ENCODE measurements at places on chromosomes 5 and 9.
A peak's percentile ranks its signal among the peaks of the same experiment; 100 is the strongest.

DNA sequence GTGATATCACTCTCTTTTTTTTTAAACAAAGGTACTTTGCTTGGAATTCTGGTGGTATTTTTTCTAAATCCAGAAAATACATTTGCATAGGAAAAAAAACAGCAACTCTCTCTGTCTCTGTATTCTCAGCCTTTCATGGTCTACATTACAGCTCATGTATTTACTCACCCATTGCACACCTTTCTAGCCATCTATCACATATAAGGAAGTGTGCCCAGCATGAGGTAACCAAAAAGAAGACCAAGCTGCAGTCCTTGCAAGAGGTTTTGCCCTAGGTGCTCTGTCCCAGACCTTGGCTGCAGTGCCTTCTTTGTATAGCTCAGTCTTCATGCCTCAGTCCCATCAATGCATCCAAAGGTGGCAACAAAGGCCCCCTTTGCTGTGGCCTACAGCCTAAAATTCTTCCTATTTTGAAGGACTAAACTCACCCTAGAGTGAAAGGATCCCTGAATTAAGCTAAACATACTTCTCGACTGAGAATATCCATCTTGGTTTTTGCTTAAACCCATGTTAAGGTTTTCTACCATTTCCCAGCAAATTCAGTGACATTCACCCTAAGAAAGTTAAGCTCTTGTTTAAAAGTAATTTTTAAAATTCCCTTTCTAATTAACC lies 446.4 kb downstream of the KIF4B start:
- no peak for DNase-seq

- peak; percentile 59 for DNase-seq
These were observed 4.1 kb downstream of the LRSAM1 start for GRCh38 chr9:127455324-127455992.

- no peak for DNase-seq
These were observed 10.9 kb upstream of the JMY start for GRCh38 chr5:79225026-79225425.

- no peak for DNase-seq
These were observed 128.1 kb upstream of the FAM174A start for GRCh38 chr5:100407053-100407452.

GRCh38 chr5:39331861-39332381 lies 32.4 kb downstream of the C9 start:
- no peak for DNase-seq

DNA sequence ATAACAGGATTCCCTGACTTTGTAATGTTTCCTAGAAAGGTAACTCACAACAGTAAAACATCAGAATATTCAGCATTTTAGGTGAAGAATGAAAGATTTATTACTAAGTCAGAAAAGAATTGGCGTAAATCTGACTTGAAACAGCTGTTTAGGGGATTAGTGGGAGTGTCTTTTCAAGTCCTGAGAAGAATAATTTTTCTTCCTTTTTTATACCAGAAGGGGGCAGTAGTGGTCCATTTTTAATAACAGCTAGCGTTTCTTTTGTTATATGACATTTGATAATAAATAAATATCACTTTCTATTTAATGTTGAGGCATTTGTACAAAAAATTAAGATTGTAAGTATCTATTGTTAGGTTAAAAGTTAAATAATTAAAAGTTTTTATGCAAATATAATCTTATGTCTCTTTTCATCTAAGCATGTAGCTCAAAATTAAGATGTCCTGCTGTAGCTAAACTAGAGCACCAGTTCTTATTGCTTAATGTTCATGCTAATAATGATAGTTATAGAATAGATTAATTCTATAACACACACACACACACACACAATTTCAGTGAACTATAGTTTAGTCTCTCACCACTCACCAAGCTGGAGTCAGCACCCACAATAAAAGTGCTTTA lies 258.7 kb upstream of the ARRDC3 start:
- no peak for DNase-seq

- DNase-seq = no peak
These were observed 38.7 kb upstream of the ANKRD34B start for GRCh38 chr5:80608731-80609130.

DNA sequence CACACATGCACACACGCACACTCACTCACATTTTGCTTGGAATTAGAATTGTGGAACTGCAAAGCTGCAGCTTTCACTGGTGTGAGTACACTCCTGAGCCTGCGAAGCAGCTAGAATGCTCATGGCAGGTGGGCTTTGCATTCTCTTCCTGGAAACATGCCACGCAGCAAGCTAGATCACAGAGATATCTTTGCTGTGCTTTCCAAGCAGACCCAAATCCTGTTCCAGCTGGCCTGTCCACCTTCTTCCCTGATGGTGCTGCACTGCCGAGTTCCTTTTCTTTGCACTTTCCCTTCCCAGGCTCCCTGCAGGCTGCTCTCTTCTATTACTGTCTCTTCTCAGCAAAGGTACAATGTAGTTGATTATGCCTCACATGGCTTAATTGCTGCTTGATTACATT lies 92.7 kb upstream of the CKMT2 start:
- no peak for DNase-seq

- DNase-seq = no peak
These were observed 24.9 kb upstream of the ZSWIM6 start for GRCh38 chr5:61307191-61307590.

DNA sequence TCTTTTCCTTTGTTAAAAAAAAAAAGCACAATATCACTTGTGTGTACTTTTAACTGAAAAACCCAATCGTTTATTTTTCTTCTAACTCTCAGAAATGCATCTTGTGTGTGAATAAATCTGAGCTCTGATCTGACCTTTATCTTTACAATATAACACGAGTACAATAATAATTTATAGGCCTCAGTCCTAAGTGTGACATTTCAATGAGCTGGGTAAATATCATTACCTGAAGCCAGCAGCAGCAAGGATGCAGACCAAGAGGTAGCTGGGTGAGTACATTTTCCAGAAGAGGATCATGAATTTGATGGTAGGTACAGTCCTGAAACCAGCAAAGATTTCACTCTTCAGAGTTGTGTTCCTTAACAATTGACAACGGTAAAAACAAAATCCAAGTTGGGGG lies 264.0 kb upstream of the KIF2A start:
- DNase-seq = no peak

- no peak for DNase-seq
These were observed 52.5 kb downstream of the NR3C1 start for GRCh38 chr5:143350751-143351602.

DNA sequence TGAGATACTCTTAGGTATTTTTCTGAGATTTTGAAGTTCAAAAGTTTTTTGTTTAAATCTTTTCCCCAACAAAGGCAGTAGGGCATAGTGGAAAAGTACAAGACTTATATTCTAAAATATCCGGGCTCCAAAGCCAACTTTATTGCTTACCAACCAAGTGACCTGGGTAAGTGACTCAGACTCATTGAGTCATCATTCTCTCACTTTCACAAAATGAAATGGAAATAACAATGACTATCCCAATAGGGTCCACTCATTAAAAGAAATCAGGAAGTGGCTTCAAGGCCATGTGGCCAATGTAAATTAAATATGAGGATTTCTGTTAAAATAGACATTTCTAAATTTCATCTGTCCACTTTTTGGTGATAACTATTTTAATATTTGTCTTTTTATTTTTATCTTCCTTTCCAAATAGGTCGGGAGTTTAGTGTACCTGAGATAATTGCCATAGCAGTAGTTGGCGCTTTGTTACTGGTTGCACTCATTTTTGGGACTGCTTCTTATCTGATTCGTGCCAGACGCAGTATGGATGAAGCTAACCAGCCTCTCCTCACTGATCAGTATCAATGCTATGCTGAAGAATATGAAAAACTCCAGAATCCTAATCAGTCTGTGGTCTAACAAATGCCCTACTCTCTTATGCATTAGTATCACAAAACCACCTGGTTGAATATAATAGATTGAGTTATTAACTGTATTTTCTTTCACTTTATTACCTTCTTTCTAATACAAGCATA lies 15.5 kb downstream of the TYRP1 start:
- no peak for DNase-seq

DNA sequence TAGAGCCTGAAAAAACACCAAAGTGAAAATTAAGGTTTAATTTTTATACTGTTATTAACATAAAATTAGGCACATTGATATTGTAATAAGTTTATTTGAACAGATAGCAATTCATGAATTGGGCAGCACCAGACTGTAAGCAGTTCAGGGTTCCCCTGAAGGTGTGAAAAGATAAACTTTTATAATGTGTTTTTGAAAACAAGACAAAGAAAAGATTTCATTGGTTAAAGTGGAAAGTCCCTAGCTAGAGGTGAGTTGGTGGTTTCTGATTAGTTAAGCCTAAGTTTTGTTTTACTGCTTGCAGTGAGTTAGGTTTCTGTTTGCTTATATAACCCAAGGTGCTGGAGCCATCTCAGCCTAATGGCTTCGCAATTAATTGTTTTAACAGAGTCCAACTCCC lies 96.5 kb upstream of the RPS23 start:
- no peak for DNase-seq

DNA sequence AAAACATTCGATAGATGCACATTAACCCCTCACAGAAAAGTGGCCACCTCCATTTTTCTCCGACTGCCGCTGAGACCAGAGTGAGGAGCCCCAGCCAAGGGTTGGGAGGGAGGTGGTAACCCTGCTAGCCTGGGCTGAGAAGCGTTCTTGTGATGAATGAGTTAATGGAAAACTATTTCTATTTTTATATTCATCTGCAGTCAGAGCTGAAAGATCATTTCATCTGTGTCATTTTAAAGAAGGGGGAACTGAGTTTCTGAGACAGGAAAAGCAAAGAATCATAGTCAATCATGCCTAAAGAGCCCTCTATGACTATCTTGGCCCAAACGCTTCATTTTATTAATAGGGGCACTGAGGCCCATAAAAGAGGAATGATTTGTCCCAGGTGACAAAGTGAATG lies 229.5 kb downstream of the PAPPA start:
- no peak for DNase-seq

- DNase-seq = no peak
These were observed 1.1 kb upstream of the BNC2 start for GRCh38 chr9:16871336-16872151.

GRCh38 chr5:17094830-17095229 lies 122.6 kb upstream of the BASP1 start:
- no peak for DNase-seq

GRCh38 chr5:21058289-21058688 lies 1070.3 kb upstream of the CDH18 start:
- no peak for DNase-seq

DNA sequence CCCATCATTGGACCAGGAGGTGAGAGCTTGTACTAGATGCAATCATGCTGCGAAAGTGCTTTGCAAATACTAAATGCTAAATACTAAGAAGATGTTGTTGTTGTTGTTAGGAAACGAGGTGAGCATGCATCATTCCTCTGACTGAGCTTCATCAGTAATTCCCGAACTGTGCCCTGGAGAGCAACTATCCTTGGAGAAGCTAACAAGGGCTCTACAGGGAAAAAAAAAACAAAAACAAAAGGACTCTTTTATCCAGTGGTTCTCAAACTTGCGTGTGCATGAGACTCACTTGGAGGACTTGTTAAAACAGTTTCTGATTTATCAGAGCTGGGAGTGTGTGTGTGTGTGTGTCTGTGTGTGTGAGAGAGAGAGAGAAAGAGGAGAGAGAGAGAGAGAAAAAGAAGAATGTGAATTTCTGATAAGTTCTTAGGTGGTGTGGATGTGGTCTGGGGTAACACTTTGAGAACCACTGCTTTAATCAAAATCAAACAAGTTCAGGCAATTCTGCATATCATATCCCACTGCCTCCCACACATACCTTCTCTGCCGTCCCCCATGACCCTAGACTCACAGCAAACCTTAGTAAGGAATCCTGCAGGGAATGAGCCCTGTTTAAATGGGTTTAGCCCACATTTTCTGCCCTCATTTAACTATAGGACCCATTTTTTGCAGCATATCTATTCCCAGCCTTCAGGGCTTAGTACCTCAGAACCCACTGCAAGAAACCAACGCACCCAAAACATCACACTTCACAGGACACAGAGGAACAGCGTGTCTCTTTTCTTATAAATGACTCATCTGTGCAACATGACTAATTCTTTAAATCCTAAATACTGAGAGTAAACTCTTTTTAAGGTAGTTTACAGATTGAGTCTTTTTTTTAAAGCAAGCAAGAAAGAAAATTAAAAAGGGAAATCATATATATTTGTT lies 48.9 kb downstream of the PDE6A start:
- peak; percentile 67 for DNase-seq

GRCh38 chr9:6758498-6759184 lies 868 bp downstream of the KDM4C start:
- peak; percentile 71 for DNase-seq

DNA sequence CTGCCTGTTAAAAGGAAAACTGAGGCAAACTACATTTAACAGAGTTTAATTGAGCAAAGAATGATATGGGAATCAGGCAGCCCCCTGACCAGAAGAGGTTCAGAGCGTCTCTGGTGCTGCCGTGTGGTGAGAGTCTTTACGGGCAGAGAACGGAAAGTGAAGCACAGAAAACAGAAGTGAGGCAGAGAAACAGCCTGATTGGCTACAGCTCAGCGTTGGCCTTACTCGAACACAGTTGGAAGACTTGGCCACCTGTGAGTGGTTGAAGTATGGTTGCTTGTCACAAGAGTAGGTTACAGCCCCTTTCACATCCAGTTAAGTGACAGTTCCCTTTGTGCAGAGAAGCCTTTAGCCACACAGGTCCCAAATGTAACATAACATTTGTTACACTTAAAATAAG lies 16.9 kb upstream of the FBP1 start:
- DNase-seq = peak; percentile 66

GRCh38 chr5:168724227-168724626 lies 145.1 kb upstream of the PANK3 start:
- peak; percentile 7 for DNase-seq

DNA sequence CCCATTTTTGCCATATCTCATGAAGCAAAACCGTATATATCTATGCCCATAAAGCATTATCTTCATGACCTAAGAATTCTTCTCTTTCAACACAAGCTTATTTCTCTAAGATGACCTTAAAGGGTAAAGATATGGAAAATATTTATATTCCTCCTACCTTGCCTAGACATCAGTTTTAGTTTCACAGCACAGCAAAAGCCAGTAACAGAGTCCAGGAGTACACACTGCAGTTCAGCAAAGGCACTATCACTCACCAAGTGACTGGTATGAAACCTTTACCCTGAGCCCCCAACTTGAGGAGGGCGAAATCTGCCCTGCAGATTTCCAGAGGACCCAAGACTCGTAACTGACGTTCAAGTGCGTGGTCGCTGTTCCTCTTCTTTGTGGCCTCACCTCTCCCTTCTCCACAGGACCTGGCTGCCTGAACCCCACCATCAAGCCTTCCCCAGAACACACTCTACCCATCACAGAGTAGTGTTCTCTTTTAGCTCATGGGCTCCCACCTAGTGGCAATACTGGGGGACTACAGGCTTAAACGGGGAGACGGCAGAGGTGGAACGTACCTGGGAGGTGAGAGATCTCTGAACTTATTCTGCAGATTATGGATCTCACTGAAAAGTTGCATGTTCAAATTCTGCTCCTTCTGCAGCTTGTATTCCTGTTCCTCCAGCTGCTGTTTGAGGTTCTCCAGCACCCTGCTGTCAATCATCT lies 141.0 kb downstream of the CDK5RAP2 start:
- no peak for DNase-seq

DNA sequence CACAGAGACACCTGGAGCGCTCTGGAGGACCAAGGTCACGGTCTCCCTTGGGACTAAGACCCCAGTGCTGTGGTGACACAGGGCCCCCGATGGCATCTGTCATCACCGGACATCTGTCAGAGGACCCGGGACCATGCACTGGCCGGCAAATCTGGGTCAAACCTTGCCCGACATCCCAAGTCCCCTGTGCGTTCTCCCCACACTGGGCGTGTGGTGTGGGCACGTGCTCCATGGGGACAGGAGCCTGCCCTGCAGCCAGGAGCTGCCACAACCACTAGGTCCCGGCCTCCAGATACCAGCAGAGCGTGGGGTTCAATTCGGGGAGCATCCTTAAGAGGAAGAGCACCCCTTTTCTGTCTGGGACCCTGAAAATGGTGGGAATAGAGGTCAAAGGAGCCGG lies 3.5 kb downstream of the AGPAT2 start:
- DNase-seq = no peak

Measured in activated CD8-positive, alpha-beta memory T cell treated with anti-CD3 and anti-CD28 coated beads, Interleukin-2, amount 10 ng/mL, durations not matched to agents 7 days and 5 days (primary cell).